Aorta (tissue), 5 donors: ENCODE measurements at places on chromosomes 4 and X. TPM values are rescaled to one million over a fixed set of nuclear protein-coding genes. Genes with fewer than 3 reads are reported as not detected.

Gene CFAP47
- 0.09 TPM for total RNA-seq

Gene PLP2
- 201 TPM for total RNA-seq

Gene TMEM47
- total RNA-seq: 287 TPM

Gene PCDH10
- total RNA-seq: 23.0 TPM

GRCh38 chr4:5980436-5981155 lies 37.6 kb downstream of the C4orf50 start:
- H3K27ac ChIP-seq: no peak overlapping the region
- DNase-seq: no peak
- no peak overlapping the region for H3K4me3 ChIP-seq
- no peaks in the 10 kb centered on the region for H3K36me3 ChIP-seq
- no peaks in the 10 kb centered on the region for H3K27me3 ChIP-seq
